ENCODE measurements at places on chromosomes 16 and 17.

- no peak for DNase-seq
Measured at GRCh38 chr17:28861393-28862203, 6.8 kb downstream of the ERAL1 start.

DNA sequence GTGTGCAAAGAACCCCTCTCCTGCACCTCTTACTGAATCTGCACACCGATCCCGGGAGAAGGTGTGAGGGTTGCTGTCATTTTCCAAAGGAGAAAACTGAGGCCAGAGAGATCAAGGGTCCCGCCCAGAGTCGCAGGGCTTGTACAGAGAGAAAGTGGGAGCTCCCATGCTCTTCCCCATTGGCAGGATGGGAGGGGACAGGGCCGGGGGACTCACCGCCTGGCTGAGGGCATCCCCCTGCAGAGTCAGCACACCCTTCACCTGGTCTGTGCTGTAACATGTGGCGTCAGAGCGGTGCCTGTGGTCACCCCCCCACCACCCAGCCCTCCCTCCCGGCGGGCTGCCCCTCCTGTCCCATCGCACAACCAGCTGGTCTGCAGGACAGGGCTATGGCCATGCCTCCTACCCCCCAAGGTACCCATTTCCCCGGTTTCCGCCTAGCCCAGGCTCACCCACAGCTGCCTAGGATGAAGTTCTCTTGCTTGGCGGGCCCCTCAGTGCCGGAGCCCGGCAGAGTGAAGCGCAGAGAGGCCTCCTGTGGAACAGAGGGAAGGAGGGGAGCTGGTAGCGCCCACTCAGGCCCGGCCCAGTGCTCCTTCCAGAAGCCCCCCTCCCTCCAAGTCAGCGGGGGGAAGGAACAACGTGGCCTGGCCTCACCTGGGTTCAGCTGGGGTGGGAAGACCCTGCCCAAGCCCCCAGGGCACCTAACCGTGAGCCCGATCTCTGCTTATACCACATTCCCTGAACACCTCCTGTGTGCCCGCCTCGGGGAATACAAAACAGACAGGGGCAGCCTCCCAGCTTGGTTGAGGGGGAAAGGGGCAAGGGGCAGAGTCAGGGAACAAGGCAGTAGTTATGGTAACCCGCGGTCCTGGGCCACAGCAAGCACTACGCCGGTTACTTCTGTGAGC is 1.1 kb downstream of the ROGDI start:
- DNase-seq: no peak

- DNase-seq: no peak
Measured at GRCh38 chr16:31916056-31916488, 42.5 kb downstream of the ZNF267 start.

GRCh38 chr17:38958756-38959155 is 8.4 kb downstream of the FBXO47 start:
- no peak for DNase-seq

DNA sequence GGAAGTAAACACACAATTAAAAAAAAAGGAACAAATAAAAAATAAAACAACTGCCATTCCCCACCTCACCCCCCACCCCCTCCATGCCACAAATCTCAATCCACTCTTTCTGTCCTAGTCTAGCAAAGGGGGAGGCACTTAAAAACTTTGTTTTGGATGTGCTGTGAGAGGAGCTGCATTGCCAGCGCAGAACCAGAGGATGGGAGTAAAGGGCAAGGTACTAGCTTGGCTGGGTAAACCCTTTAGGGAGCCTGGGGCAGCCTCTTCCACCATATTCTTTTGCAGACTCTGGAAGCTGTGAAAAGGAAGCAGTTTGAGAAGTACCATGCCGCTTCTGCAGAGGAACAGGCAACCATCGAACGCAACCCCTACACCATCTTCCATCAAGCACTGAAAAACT is 1.4 kb downstream of the MRPS7 start:
- no peak for DNase-seq

DNA sequence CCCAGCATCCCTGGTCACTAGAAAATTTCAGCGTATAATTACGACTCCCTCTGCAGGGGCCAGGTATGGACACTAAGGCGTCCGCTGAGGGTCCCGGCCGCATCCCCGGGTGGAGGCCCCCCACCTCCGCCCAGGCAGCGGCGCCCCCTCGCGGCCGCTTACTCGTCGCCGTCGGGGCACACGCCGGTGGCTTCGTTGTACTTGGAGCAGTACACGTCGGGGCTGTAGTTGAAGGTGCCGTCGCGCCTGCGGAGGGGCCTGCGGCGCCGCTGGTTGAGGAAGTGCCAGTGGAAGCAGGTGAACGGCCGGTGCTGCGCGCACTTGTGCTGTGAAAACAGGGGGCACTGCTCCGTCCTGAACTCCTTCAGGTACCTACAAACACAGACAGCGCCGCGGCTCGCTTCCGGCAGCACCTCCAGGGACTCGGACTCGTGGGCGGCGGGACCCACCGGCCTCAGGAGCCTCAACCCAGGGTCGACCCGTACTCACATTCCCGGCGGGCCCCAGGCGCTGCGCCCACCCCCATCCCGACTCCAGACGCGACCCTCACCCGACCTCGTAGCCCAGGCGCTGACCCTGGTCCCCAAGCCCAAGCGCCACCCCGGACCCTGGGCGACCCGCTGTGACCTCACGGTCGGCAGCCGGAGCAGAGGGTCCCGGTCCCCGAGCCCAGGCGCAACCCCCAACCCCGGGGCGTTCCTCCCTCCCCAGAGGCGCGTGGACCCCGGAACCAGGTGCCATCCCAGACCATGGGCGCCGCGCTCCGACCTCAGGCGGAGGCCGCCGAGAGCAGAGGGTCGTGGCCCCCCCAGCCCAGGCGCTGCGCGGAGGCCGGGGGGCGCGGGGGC is 596 bp downstream of the UNKL start:
- no peak for DNase-seq

DNA sequence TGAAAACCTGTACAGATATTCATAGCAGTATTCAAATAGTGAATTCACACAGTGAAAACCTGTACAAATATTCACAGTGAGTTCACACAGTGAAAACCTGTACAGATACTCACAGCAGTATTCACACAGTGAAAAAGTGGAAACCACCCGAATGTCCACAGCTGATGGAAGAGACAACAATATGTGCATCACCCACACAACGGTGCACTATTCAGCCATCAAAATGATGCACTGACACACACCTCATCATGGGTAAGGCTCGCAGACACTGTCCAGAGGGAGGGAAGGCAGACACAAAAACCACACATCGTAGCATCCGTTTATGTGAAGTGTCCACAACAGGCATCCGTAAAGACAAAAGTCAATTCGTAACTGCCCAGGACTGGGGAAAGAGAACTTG is 100.9 kb downstream of the VPS53 start:
- no peak for DNase-seq

GRCh38 chr17:79087428-79088143 is 13.0 kb downstream of the ENGASE start:
- DNase-seq: no peak

GRCh38 chr16:86823125-86823524 is 244.8 kb downstream of the FOXL1 start:
- DNase-seq: peak; percentile 47

DNA sequence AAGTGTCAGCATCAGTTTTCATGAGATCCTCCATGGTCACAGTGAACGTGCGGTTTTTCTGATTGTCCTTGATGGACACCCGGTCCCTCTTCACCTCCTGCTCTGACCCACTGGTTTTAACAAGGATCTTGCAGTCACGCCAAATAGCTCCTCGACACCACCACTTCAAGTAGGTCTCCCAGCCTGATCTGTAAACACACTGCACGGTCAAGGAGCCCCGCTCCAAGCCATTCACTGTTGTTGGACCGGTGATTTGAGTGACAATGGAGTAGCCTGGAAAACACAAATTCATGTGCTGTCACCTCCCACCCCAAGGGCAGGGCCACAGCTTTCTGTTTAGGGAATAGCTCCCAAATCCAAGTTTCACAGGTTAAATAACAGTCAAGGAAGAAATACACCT is 8.2 kb downstream of the CD300LF start:
- no peak for DNase-seq

DNA sequence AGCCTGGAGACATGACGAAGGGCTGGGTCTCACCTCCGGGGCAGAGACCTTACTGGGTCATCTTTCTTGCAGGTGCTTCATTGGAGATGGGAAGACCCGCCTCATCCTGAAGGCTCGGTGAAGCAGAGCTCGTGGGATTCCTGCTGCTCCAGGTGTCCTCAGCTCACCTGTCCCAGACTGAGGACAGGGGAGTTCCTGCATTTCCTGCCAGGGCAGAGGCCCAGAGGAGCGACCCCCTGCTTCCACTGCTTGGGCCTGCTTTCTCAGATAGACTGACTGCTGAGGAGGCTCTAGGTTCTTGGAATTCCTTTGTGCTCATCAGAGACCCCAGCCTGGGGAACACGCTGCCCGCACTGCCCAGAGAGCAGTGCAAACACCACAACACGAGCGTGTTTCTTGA is 11.6 kb downstream of the AQP8 start:
- DNase-seq: no peak

GRCh38 chr17:45956090-45956489 is 43.0 kb upstream of the STH start:
- DNase-seq: no peak

- no peak for DNase-seq
Measured at GRCh38 chr16:84266451-84266850, 26.6 kb upstream of the KCNG4 start.

- DNase-seq: no peak
Measured at GRCh38 chr16:86508028-86508946, 2.0 kb upstream of the FOXF1 start.

DNA sequence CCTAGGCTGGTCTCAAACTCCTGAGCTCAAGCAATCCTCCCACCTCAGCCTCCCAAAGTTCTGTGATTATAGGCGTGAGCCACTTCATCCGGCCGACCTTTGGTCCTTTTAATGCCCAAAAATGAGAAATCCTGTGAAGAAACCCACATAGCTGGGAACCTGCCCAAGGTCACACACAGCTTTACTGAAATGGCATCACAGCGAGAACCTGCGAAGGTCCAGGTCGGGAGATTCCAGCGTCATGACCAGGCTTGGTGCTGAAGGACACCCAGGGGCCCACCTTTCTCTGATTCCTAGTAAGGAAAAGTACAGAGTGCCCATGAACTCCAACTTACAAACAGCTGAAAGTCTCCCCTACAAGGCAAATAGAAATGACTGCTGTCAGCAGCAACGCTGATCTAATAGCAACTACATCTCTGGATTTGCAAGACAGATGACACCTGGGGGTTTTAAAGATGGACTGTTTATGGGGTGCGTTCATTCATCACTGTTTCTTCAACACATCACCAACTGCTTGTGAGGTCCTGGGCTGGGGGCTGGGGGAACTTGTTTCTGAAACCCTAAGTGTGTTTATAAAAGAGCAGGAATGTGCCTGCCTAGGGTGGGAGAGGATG is 24.5 kb upstream of the DNAH17 start:
- DNase-seq: no peak

- no peak for DNase-seq
Measured at GRCh38 chr17:40596261-40596919, 31.1 kb upstream of the CCR7 start.

GRCh38 chr16:27929818-27930217 is 133.7 kb downstream of the GSG1L start:
- no peak for DNase-seq

- peak; percentile 59 for DNase-seq
Measured at GRCh38 chr16:87409781-87410180, 17.6 kb downstream of the MAP1LC3B start.

DNA sequence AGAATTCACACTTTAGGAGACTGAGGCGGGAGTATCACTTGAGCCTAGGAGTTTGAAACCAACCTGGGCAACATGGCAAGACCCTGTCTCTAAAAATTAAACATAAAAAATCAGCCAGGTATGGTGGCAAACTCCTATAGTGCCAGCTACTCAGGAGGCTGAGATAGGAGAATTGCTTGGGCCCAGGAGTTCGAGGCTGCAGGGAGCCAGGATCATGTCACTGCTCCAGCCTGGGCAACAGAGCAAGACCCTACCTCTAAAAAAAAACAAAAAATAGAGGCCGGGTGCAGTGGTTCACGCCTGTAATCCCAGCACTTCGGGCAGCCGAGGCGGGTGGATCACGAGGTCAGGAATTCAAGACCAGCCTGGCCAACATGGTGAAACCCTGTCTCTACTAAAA is 8.9 kb upstream of the GPT2 start:
- DNase-seq: no peak

GRCh38 chr17:49549311-49549605 is 26.4 kb upstream of the NXPH3 start:
- DNase-seq: peak; percentile 62

- DNase-seq: no peak
Measured at GRCh38 chr17:51322390-51323029, 62.2 kb downstream of the UTP18 start.

DNA sequence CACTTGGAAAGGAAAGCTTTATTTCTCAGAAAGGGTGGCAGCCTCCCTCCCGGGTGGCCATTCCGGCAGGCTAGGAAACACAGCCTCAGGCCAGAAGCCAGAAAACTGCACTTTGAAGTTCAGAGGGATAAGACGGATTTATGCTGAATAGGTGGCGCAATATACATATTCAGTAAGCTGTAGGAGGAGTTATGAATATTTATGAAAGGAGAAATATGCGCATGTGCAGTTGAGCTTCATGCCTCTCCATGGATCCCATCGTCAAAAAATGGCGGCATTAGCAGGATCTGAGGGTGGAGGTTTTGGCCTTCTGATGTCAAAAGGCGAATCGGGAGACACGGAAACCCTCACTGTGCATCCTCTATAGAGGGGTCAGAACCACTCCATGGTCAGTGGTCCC is 82.3 kb downstream of the KATNIP start:
- no peak for DNase-seq

DNA sequence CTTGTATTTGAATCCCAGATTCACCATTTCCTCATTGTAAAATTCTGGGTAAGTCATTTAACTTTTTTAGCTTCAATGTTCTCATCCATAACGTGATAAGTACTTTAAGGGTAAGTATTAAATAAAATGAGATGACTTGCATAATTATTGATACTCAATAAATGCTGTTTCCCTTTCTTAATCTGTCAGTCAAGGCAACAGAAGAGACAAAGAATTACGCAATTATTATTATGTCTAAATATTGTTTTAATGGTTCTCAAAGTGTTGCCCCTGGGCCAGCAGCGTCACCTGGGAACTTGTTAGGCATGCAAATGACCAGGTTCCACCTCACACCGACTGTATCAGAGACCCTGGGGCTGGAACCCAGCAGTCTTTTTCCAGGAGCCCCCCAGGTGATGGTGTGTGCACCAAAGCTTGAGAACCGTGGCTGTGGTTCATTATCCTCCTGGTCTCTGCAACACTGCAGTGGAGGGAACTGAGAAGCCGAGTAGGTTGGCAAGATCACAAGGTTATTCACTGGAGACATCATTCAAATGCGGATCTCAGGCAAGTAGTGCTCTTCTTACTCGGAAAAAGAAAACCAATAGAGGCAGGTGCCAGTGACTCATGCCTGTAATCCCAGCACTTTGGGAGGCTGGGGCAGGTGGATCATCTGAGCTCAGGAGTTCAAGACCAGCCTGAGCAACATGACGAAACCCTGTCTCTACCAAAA is 43.5 kb downstream of the LYRM9 start:
- no peak for DNase-seq

GRCh38 chr17:40563220-40564052 is 1.8 kb downstream of the CCR7 start:
- peak; percentile 78 for DNase-seq

- no peak for DNase-seq
Measured at GRCh38 chr16:50235581-50235980, 30.8 kb upstream of the ADCY7 start.

GRCh38 chr17:31062346-31062745 is 32.4 kb upstream of the NF1 start:
- no peak for DNase-seq

GRCh38 chr17:68981288-68981687 is 26.1 kb upstream of the ABCA8 start:
- no peak for DNase-seq

- no peak for DNase-seq
Measured at GRCh38 chr16:85491058-85491771, 121.9 kb upstream of the GSE1 start.

- DNase-seq: peak; percentile 71
Measured at GRCh38 chr17:15446036-15446435, 21.4 kb downstream of the CDRT4 start.

Measured in mesenteric fat pad (tissue), 1 donor.